Urinary bladder (tissue), 4 donors: ENCODE measurements at places on chromosomes 12 and 14. TPM values are rescaled to one million over a fixed set of nuclear protein-coding genes. Genes with fewer than 3 reads are reported as not detected.
A peak's percentile ranks its signal among the peaks of the same experiment; 100 is the strongest.

- DNase-seq, result no peak
Measured at GRCh38 chr12:121637231-121637914, 11.0 kb downstream of the ORAI1 start.

DNA sequence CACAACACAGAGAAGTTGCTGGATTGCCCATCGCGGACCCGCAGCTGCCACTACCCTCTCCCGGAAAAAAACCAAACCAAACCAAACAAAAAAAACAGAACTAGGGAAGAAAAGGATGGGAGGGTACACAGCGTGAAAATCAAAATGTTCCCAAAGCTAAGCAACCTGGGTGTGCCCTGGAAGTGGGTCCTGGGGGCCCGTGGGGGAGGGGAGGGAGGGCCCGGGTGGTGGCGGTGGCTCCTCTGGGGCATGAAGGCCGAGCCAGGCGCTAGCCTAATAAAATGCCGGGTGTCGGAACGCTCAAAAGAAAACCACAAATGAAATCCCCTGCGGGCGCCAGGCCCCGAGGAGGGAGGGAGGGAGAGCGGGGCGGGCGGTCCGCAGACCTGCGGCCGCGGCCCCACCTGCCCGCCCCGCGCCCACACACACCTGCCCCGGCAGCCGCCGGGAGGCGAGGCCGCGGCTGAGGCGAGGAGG is 787 bp downstream of the HECTD4 start:
- DNase-seq, result no peak

DNA sequence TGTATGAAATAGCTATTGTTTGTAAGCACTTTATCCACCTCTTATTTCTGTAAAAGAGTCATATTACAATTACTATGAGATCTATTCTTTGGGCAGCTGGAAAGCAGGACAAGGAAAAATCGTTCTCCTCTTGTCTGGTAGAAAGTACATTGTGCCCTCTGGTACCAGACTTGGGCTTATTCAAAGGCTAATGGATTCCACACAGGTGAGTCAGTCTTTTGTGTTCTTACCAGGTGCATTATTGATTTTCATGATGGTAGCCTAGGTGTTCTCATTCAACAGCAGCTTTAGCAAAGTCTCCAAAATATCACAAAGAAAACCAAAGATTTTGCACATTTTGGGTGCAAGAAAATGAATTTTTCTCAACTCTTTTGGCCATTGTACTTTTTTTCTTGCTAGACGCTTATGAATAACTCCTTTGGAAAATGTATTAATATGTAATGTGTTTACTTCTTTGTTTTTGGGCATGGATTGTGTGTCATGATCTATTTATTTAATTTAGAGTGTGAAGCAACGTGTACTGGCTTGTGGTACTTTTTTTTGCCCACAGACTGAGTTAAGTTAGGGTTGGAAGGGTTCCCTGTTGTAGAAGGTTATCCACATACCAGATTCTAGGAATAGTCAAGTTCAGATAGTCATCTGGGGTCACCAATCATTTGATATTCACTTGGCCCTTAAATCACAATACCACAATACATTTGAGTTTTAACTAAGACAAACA is 26.2 kb downstream of the MNAT1 start:
- DNase-seq, result no peak

- DNase-seq, result no peak
Measured at GRCh38 chr12:46152456-46152855, 116.4 kb downstream of the SLC38A1 start.

The ZDHHC22 gene
- 0.16 TPM for total RNA-seq

GRCh38 chr14:104795781-104796686 is 486 bp upstream of the AKT1 start:
- no peak for DNase-seq

The CCDC88C gene
- total RNA-seq, result 19.7 TPM

The SLC10A1 gene
- not detected for total RNA-seq

GRCh38 chr12:131112700-131113290 is 159.1 kb downstream of the ADGRD1 start:
- DNase-seq, result no peak

- no peak for DNase-seq
Measured at GRCh38 chr12:122789637-122790036, 15.3 kb downstream of the CCDC62 start.

DNA sequence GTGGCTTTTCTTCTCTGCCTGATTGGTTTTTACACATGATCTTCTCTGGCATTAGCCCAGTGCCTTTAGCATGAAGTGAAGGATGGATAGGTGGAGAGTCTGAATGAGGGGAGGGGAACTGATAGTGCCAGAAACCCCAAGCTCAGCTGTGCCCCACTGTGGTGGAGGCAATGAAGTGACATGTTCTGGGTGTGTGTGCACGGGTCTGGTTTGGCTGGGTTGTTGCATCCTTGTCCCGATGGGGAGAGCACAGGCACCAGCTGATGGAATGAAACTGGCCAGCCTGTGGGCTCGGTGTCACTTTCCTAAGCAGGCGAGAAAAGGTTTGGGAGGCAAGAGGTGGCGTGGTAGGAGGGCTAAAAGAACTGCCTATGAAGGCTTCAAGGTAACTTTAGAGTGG is 65.3 kb downstream of the CACNA1C start:
- no peak for DNase-seq

- DNase-seq, result no peak
Measured at GRCh38 chr14:89748004-89748403, 206.5 kb downstream of the EFCAB11 start.

DNA sequence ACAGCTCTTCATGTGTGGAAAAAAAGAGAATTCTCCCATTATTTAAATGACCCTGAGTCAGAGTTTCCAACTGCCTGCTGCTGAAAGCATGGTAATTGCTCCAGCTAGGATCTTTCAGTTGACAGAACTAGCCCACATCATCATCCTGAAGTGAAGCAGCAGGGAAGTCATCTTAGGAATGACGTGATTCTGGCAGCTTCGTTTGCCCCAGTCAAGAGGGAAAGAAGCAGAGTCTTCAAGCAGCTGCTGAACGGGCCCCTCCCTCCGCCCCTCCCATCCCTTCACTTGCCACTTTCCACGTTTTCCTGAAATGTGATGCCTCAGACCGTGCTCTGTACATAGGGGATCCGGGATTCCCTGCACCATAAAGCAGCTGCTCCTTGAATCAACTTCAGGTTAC is 455.0 kb upstream of the TMEM132C start:
- no peak for DNase-seq

DNA sequence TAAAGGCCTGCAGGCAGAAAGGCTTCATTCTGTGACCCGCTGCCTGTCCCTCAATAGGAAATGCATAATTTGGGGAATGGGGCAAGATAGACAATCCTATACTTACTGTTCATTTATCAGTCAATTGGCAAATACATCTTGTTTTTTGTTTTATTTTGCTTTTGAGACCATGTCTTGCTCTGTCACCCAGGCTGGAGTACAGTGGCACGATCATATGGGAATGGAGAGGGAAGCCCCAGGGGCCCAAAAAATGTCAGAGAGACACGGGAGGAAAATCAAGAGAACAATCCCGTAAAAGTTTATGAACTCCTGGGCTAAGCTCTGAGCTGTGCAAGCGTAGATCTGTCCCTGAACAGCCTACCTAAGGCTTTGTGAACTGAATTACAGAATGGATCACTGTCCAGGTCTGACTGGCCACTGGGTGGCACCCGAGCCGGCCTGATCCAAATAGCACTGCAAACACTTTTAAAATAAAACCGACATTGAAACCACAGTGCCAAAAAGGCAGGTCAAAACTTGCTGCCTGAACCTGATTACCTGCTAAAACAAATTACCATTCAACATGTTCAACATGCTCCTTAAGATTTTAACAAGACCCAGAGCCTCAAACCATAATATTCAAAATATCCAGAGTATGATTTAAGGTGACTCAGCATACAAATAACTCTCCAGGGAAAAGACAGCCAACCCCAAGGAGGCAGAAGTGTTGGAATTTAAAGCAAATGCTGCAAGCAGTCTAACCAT is 11.8 kb downstream of the COPS7A start:
- peak; percentile 77 for DNase-seq

GRCh38 chr12:68350753-68351152 is 18.6 kb upstream of the MDM1 start:
- DNase-seq, result no peak

DNA sequence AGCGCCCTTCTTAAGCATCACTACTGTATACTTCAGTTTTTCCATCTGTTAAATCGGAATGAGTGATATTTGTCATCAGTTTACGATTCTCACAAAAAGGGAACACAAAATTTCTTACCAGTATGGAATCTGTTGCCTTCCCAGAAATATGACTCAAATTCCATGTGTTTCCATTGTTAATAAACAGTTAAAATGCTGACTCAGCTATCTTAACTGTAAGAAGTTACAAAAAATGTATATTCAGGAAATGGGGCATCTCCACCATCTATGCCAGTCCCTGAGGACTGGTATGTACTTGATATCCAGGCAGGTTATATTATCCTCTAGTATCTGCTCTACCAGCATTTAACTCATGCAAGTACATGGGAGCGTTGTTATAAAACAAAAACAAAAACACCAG is 2.4 kb upstream of the COX16 start:
- no peak for DNase-seq

The SSPN gene
- 78.5 TPM for total RNA-seq

The ANKS1B gene
- total RNA-seq, result 43.7 TPM

GRCh38 chr14:29925736-29926135 is 1.9 kb downstream of the PRKD1 start:
- DNase-seq, result no peak

- no peak for DNase-seq
Measured at GRCh38 chr14:45610318-45610717, 357.3 kb upstream of the MIS18BP1 start.
